RKO (cell line): ENCODE measurements at places on chromosomes 11 and 22.

- peak; percentile 41 for DNase-seq
Measured at GRCh38 chr11:60169264-60169915, 13.5 kb downstream of the MS4A6A start.

DNA sequence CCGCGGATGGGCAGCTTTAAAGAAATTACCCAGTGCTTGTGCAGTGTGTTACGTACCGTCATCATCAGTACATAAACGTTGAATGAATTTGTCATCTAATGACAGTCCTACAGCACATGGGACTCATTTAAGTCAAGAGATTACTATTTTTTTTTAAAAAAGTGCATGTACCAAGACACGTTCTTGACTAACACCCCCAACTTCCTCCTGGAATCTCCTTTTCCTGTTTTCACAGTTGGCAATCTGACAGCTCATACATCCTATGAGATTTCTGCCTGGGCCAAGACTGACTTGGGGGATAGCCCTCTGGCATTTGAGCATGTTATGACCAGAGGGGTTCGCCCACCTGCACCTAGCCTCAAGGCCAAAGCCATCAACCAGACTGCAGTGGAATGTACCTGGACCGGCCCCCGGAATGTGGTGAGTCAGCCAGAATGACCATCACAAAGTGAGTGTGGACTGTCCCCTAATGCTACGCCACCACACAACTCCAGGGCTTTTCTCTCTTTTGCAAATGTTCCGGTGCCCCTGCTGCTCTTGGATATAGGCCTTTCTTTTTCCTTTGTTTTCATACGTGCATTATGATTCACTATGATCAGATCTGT is 162.0 kb upstream of the SORL1-AS1 start:
- DNase-seq: no peak

DNA sequence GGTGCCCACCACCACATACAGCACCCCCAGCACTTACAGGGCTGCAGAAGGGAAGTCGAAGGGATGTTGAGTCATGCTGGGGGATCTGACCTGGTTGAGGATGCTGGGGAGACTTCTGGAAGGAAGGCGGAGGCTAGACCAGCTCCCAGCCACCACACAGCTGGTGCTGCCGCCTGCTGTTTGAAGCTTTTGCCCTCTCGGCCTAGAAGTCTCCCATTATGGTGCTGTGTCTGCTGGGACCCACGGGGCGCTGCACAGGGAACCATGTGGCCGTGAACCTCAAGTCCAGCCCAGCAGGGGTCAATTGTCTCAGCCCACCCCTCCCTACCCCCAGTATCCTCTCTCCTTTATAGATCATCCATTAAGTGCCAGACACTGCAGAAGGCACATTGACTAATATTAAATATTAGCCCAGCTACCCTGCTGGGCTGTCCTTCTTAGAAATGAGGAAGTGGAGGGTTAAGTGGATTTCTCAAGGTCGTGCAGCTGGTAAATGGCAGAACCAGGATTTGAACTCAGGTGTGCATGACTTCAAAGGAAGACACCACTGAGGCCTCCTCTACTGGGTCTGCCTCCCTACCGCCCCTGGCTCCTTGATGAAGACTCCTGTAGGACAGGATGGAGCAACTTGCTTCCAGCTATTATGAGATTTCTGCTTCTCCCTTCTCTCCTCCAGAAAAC is 49.7 kb downstream of the CYTH4 start:
- no peak for DNase-seq

- no peak for DNase-seq
Measured at GRCh38 chr22:47192651-47193437, 430.4 kb downstream of the TBC1D22A start.

- DNase-seq: no peak
Measured at GRCh38 chr11:73034331-73034730, 107.8 kb downstream of the FCHSD2 start.

DNA sequence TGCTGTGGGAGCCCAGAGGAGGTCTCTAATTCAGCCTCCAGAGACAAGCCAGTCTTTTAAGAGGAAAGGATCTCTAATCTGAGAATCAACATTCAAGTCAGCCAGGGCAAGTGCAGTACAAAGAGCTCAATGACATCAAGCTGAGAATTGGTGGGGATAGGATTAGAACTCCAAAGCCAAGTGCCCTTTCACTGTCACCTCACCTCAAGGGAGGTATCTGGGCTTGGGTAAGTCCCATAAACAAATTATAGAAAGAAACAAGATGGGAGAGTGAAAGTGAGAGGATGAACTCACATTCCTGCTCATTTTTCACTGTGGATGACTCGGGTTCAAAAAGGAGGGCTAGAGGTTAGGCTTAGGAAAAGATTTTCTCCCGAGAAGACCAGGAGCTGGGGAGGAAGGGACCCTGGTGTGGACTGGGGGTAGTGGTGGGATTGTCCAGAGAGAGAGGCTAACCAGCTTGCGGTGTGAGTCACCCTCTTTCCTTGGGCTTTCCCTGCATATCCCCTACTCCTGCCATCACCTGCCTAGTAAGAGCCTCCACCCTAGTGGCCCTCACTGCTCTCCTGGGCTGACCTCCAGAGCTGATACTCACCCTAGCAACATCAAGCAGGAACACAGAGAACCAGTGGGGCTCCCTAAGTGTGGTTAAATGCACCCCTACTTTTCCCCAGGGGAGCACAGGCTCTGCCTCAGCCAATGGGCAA is 70.4 kb downstream of the RRM1 start:
- DNase-seq: no peak

DNA sequence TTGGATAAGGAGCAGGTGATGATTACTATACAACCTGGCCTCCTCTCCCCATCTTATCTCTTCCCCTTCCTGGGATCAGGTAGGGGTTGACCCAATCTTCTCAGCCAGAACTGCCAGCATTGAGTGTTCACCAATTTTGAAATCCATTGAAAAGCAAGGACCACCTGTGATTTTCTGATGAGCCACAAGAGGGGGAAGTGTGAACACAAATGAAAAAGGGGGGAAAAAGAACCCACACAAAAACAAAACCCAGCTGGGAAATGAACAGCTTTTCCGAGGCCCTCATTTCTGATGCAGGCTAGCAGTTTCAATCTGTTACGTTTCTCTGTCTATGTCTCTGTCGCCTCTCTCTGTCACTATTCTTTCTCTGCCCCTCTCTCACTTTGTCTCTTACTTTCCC is 161.9 kb downstream of the INSC start:
- DNase-seq: peak; percentile 4

DNA sequence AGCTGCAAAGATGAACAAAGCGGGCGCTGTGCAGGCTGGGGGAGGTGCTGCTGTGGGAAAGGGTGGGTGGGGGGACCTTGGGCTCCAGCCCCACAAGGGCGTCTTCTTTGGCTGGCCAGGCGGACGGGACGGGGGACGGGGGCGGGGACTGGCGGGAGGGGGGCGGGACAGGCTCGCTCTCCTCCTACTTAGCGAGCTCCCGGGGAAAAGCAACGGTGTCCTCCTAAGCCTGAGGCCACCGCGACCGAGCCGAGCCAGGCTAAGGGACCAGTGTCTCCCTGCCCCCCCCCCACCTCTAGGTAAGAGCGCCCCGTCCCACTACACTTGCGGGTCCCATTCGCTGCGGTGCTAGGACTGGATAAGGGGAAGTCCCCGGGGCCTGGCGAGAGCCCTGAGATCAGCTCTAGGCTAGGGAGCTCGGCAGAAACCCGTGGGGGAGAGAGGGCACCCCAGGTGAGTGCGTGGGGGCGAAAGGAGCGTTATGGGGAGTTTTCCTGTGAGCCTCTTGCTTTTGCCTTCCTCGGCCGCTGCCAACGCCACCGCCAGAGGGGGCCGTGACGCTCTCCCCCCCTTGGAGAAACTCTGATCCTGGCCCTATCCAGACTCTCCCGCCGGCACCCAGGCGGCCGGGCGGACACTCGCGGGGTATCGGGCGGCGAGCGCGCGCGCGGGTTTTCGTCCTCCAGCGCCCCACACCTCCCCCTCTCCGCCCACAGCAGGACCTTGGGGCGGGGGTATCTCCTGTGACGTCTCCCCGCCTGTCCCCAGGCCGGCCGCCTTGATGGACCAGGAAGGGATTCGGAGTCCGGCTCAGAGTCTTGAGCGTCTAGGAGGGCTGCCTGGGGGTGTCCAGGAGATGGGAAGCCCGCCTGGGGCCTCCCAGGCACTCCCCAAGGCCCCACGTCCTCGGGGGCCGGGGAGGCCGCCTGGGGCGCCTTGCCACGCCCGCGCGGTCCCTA is at the start of gene PHLDB1:
Gene PHLDB1, plus strand, starts transcription at position 215 of the 959 bp plus-strand sequence. CDS start 6,222 bp downstream, outside the sequence.
- peak; percentile 78 for DNase-seq

- DNase-seq: no peak
Measured at GRCh38 chr11:106695506-106695905, 322.8 kb downstream of the GUCY1A2 start.
